Pancreas (tissue), 10 donors: ENCODE measurements at places on chromosomes 6 and 20. TPM values are rescaled to one million over a fixed set of nuclear protein-coding genes. Genes with fewer than 3 reads are reported as not detected.

The PRR18 gene
- polyA plus RNA-seq = 0.23 TPM

The LYRM4 gene
- 12.3 TPM for polyA plus RNA-seq

The IFNGR1 gene
- 30.7 TPM for polyA plus RNA-seq

The FANCE gene
- polyA plus RNA-seq = 1.7 TPM

The CLVS2 gene
- polyA plus RNA-seq = 0.02 TPM

The LY6G6C gene
- not detected for polyA plus RNA-seq

The B3GAT2 gene
- 0.12 TPM for polyA plus RNA-seq

The C2 gene
- polyA plus RNA-seq = 0.63 TPM

The PNPLA1 gene
- polyA plus RNA-seq = not detected

The NT5E gene
- polyA plus RNA-seq = 2.7 TPM

The PACSIN1 gene
- 1.2 TPM for polyA plus RNA-seq

The MKKS gene
- 15.3 TPM for polyA plus RNA-seq

The TMEM244 gene
- not detected for polyA plus RNA-seq

The SNRPB gene
- polyA plus RNA-seq = 48.8 TPM

The SRC gene
- polyA plus RNA-seq = 64.6 TPM

The THBD gene
- polyA plus RNA-seq = 3.8 TPM

The BTN1A1 gene
- polyA plus RNA-seq = not detected

The LPA gene
- polyA plus RNA-seq = 0.15 TPM

The SFTA2 gene
- polyA plus RNA-seq = 14.4 TPM

The ELOVL2 gene
- 1.5 TPM for polyA plus RNA-seq

The PSMB9 gene
- polyA plus RNA-seq = 13.7 TPM

The MUC21 gene
- polyA plus RNA-seq = 0.07 TPM

The KIF6 gene
- 0.57 TPM for polyA plus RNA-seq

The ASIP gene
- not detected for polyA plus RNA-seq

The SEL1L2 gene
- 0.46 TPM for polyA plus RNA-seq

The SAPCD1 gene
- polyA plus RNA-seq = 11.1 TPM

The SOX18 gene
- polyA plus RNA-seq = 6.4 TPM

The OR2J1 gene
- not detected for polyA plus RNA-seq

The CTAGE9 gene
- polyA plus RNA-seq = not detected

The SUPT3H gene
- 3.8 TPM for polyA plus RNA-seq

The PNLDC1 gene
- polyA plus RNA-seq = 1.4 TPM

The IL20RA gene
- 22.2 TPM for polyA plus RNA-seq

The CGA gene
- not detected for polyA plus RNA-seq

The POLR3F gene
- 8.6 TPM for polyA plus RNA-seq

The CBLN4 gene
- polyA plus RNA-seq = 0.15 TPM
